ENCODE measurements at places on chromosomes 1 and 21.
A peak's percentile ranks its signal among the peaks of the same experiment; 100 is the strongest.

GRCh38 chr1:89809556-89809955 is 11.3 kb upstream of the LRRC8D start:
- DNase-seq = no peak

DNA sequence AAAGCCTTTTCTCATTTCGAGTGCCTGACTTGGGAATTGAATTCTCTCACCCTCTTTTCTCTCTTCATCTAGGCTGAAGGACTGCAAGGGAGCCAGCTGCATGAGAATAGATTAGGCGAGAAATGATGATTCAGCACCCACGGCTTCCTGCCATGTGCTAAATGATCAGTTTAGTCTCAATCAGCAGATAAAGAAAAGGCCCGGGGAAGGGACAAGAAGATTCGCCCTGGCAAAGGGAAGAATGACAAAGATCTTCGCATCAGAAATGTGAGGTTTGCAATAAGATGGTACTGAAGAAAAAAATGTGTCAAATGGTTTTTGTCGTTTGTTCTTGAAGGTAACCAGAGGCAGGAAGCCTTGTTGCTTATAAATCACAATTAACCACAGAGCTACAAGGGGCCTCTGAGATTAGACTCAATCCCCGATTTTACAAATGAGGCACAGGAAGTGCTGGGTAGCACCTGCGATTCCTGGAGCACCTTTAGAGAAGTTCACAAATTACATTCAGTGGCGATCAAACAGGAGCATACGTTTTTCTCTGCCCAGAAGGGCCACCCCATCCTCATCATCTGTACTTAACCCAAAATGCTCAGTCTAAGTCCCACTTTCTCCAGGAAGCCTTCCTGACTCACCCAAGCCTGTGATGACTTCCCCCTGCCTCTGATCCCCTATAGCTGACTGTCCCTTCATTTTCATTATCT is 183.4 kb downstream of the ZNF281 start:
- DNase-seq = peak; percentile 28

DNA sequence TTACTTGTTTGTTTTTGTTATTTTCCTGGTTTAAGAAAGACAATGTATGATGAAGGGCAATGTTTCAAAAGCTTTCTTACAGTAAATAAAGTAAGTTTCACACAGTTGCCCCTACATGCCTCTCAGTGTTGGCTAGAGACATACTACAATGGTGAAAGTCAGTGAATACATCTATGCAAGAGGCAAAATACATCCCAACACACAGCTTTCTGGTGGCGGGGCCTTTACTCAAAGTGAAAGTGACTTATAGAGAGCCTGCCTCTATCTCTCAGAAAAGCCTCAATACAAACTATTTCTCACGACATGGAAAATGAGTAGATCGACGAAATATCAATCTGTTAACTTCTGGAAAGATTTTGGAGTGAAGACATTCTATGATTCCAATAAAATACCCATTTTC is 122.3 kb downstream of the SLC30A10 start:
- no peak for DNase-seq

GRCh38 chr1:212613440-212614335 is 5.1 kb downstream of the ATF3 start:
- no peak for DNase-seq

GRCh38 chr1:23343221-23344110 is 618 bp downstream of the HNRNPR start:
- DNase-seq = peak; percentile 22

GRCh38 chr1:198678301-198678836 is 39.5 kb downstream of the PTPRC start:
- no peak for DNase-seq

DNA sequence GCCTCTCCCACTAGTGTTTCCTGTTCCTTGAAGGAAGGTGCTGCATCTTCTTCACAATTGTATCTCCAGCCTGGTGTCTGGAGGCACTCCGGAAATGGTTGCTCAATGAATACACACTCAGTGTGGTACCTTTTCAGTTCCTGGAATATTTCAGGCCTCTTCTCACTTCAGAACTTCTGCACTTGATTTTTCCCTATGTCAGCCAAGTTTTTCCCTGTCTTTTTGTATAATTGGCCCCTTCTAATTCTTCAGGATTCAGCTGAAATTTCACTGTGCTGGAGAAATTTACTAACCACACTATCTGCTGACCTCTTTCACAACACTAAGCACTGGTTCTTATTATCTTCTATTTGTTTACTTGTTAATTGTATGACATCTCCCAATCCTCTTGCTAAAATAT is 61.2 kb upstream of the MAP10 start:
- no peak for DNase-seq

- no peak for DNase-seq
Observed at GRCh38 chr1:191970116-191970515, 188.1 kb upstream of the RGS18 start.

- DNase-seq = no peak
Observed at GRCh38 chr1:213687832-213688231, 299.9 kb upstream of the PROX1 start.

DNA sequence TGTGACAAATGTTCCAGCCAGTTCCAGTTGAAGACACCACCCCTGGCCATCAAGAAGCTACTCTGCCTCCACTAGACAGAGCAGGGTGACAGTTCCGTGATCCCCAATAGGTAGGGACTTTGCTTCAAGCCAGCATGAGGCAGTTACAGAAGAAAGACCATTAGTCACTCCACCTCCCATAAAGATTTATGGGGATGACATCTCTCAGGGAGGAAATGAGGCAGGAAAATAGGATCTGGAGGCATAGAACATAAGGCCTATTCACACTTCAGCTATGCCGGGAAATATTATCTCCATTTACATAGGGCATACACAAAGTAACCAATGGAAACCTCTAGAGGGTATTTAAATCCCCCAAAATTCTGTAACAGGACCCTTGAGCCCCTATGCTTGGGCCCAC is 3.5 kb upstream of the GBP7 start:
- no peak for DNase-seq

- DNase-seq = no peak
Observed at GRCh38 chr1:91803847-91804545, 82.0 kb downstream of the TGFBR3 start.
